ENCODE measurements at places on chromosomes 6 and 20.

- no peak for DNase-seq
Measured at GRCh38 chr6:170371588-170371987, 65.0 kb downstream of the FAM120B start.

DNA sequence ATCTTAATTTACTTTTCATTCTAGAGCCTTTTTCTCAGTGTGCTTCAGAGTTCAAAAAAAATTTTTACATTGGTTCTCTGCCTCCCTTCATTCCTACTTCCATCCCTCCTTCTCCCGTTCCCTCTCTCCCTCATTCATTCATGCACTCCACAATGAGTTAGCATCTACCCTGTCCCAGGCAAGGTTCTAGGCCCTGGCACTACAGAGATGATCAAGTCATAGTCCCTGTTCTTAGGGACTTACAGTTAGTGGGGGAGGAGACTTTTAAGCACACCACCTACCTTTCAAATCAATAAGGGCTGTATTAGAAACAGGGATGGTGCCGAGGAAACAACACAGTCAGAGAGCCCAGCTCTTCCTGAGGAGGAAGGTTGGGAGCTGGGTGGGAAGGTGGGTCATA lies 40.3 kb downstream of the MAP3K5 start:
- no peak for DNase-seq

GRCh38 chr20:5550733-5551529 lies 199.3 kb upstream of the SHLD1 start:
- DNase-seq: no peak

DNA sequence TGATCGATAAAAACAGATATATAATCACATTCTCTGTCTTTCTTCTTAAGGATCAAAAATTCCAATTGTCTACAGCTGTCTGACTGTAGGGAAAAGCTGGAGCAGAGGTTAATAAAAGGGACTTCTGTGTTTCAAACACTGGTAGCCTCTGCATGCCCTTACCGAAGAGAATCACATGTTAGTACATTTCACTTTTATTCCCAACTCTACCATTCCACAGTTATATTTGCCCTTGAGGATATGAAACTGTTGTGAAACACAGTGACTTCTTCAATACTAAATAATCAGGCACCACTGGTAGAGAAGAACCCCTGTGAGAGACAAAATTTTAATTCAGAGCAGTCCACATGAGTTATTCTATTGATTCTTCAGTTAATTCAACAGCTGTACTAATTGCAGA lies 1187.3 kb upstream of the CITED2 start:
- no peak for DNase-seq

DNA sequence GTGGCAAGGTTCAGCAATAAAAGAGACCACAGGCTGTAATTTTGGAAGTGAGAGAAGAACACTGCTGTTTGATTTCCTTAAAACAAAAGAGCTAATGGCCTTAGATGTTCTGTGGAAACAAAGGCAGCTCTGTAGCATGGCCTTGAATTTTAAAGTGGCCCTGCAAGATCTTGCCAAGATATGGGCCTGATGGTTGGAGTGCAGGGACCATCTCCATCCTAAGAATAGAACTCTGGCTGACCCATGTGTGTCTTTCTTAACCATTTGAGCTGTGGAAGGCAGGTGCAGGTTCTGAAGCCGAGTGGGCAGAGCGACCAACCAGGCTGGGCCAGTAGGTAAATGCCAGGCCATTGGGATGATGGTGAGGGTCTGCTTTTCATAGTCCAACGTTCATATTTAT lies 73.8 kb upstream of the VSTM2L start:
- DNase-seq: no peak

GRCh38 chr6:69901361-69901760 lies 35.0 kb downstream of the COL19A1 start:
- DNase-seq: no peak

DNA sequence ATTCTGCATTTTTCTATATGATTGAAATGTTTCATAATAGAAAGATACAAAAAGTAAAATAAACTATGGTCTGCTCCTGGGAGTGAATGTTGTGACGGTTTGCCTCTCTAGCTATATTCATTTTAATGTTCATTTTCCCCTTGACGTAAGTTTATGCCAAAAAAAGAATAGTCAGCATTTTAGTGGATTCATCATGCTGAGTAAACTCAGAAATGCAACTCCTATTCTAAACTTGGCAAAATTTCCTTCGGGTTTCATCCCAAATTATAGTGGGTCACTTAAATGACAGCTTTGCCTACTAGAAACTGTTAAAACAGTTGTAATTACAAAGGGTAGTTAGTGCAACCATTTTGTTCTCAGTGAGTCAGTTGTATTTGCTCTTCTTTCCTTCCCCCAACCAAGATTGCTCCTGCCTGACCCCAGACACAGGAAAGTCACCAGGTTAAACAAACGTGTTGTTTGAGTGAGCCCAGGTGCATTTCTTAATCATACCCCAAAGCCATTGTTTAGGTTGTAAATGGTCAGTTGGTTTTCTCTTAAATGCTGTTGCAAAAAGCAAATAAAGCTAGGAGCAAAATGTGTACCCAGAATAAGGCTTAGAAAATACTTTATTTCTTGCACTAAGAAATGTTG lies 482.3 kb upstream of the SOX4 start:
- no peak for DNase-seq

DNA sequence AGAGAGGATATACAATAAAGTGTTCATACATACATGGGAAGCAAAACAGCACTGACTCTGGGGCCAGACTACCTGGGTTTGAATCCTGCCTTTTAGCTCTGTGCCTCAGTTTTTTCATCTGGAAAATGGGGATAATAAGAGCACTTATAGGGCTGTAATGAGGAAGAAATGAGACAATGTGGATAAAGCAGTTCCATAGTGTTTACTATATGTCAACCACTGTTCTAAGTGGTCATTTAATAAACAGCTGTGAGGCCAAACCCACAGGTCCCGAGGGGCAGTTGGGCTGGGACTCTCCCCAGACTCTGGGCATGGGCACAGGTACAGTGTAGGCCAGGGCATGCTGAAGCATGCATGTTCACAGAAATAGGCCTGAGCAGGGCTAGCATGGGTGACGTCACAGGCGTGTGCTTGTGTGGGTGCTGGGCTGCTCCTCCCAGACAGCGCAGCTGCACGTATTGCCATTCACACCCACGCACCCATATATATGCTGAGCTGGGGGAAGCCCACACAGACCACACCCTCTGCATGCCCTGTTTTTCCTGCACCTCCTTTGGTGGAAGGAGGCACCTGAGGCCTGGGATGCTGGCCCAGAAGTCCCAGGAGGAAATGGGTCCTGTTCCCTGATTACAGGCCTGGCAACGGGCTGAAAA lies 3.5 kb upstream of the PLCG1 start:
- no peak for DNase-seq

DNA sequence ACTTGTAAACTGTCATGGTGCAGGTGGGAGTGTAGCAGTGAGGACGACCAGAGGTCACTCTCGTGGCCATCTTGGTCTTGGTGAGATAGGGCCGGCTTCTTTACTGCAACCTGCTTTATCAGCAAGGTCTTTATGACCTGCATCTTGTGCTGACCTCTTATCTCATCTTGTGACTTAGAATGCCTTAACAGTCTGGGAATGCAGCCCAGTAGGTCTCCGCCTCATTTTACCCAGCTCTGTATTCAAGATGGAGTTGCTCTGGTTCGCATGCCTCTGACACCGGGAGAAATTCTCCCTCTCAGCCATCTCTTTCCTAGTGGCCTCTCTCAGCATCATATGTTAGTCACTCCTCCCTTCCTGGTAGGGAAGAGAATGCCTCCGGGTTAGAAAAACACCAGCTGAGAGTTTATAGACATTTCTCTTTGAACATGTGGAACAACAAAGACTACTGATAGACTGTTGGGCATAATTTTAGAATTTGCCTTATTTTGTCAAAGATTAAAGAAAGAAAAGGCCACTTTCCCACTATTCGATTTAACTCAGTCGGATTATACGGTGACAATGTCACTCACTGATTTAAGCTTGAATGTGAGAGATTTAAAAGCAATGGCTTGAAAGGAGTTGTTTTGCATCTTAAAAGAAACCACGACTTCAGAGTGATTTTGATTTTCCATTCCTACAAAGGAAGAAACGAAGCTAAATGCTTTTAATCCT lies 67.9 kb upstream of the SNX9 start:
- DNase-seq: no peak

GRCh38 chr6:119122336-119122735 lies 43.9 kb upstream of the FAM184A start:
- no peak for DNase-seq

DNA sequence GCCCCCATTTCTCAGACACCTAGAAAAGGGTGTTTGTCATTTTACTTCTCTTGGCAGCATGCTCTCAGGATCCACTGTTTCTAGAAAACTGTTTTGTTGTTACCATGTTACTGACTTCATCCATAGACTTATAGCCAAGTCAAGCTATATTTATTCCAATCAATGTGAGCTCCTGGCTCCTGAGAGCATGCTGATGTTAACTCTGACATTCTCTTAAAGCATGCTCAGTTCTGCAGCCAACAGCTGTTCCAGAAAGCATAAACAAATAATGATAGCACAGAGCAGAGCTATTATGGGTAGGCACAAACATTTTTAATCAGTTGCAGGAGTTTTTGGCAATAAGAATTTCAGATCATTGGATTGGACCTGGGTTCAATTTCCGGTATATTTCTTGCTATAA lies 92.4 kb upstream of the CEP85L start:
- no peak for DNase-seq

DNA sequence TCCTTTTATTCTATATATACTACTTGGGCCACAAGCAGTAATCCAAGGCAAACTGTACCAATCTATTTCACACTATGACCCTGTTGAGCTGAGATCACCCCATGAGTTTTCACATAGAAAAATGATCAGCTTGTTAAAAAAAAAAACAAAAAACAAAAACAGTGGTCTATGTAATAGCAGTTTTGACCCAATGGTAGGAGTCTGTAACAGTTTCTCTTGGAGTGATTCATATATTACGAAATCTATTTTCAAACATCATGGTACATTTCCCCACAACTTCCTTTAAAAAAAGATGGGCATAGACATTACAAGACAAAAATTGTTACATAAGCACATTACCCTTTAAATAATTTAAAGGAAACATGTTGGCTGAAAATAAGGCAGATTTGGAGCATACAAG lies 78.1 kb downstream of the PRSS35 start:
- DNase-seq: no peak

GRCh38 chr20:41577129-41578009 lies 40.8 kb downstream of the CHD6 start:
- no peak for DNase-seq

DNA sequence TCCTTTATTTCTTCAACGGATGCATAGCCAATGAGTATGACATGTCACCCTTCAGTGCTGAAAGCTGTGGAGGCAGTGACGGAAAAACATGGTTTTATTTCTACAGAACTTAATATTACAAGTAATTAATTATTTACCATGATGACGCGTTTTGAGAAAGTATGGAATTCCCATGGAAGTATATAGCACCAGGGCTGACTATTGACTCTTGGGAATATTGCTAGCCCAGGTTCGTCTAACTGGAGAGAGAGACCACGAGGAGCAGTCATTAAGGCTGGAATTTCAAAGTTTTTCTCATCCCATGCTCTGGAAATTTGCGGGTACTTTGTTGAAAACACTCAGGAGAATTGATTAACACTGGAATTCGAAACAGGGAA lies 155.2 kb upstream of the PRSS16 start:
- no peak for DNase-seq

DNA sequence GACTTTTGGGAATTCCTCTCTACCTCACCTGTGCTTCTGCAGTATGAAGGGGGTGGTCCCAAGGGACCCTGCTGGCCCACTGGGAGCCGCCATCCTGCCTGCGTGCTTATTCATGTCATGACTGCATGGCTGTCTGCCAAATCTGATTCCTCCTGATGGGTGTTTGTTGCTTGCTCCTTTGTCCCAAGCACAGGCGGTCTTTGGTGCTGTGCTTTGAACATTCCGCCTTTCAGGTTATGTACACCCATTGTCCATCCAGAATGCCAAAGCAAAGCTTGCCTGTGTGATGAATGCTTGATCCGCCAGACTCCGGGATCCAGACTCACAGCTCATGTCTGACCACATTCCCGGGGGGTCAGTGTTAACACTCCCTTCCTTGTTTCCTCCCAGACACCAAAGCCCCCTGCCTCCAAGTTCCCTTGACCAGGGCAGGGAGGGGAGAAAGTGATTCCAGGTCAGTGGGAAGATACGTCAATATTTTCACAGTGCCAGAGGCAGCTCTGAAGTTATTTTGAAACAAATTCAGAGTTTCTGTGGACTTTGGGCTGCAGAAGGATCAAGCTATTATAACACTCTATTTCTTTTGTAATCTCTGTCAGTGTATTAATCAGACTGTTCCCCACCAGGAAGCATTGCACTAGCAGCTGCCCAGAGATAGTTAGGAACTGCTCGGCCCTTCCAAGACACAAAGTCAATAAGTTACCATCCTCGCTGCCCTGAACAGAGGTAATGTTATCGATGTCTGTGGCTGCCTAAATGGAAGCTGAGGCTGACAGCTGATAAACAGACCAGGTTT lies 9.5 kb downstream of the DAAM2 start:
- no peak for DNase-seq

DNA sequence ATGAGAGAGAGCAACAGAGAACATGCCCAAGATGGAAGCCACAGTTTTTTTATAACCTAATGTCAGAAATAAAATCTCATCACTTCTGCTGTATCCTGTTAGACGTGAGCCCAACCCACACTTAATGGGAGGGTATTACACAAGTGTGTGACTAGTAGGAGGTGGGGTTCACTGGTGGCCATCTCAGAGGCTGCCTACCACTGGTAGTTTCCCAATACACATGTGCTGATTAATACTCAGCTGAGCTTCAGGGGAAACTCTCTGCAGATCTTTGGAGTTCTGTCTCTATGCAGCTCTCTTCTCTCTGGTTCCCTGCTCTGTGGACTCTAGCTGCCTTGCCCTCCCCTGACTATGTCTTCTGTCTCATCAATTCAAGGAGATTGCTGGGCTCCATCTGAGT lies 35.7 kb downstream of the CNBD2 start:
- DNase-seq: no peak

DNA sequence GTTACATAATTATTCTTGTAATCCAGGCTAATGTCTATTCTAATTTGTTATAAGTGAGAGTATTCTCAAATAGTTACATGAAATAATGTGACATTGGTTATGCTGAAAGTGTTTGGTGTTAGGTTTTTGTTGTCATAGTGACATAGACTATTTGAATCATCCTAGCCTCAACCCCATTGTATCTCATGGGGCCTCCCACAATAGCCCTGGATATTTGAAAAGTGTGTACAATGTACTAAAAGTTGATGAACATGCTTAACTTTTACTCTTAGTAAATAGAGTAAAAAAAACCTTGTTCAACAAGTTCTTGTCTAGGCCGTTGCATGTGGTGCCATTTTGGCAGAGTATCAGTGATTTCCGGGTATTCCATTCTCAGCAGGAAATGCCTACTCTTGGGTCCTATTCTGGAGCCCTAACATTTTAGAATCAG lies 83.0 kb downstream of the RTN4IP1 start:
- DNase-seq: no peak

DNA sequence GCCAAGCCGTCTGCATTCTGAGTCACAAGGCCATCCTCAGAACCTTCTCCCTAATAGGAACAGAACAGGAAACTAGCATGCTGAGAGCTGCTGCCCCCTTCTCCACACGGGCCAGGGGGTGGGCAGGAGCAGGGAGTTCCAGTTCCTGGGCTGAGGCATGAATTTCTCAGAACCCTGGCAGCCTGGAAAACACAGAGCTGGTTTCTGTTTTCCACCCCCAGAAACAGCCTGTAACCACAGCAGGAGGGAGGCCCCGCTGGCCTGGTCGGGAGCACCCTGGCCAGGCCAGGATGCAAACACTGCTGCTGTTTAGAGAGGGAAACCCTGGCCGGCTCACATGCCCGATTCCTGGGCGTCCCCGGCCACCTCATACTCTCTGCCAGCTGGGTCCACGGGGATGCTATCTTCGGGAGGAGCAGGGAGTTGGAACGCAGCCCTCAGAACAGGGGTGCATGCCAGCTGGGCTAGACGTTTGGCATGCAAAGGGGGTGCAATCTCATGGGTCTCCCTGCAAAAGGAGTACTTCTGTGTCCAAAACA lies 130.1 kb downstream of the NFATC2 start:
- DNase-seq: no peak

All from activated CD8-positive, alpha-beta memory T cell treated with anti-CD3 and anti-CD28 coated beads for 1 hour (primary cell).